Upper lobe of left lung (tissue), 6 donors: ENCODE measurements at places on chromosomes 2 and 18.

DNA sequence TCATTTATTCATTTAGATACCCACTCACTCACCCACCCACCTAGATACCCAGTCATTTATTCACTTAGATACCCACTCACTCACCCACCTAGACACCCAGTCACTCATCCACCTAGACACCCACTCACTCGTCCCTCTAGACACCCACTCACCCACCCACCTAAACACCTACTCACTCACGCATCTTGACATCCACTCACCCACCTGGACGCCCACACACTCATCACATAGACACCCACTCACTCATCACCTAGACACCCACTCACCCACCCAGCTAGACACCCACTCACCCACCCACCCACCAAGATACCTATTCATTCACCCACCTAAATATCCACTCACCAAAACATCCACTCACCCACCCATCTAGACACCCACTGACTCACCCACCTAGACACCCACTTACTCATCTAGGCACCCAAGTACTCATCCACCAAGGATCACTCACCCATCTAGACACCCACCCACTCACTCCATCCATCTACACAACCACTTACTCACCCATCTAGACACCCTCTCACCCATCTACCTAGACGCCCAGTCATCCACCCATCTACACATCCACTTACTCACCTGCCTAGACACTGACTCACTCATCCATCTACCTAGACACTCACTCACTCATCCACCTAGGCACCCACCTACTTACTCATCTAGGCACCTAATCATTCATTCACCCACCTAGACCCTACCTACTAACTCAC is 723.7 kb upstream of the RAB6C start:
- no peak for DNase-seq

GRCh38 chr2:64402876-64403275 is 51.1 kb upstream of the LGALSL start:
- no peak for DNase-seq

DNA sequence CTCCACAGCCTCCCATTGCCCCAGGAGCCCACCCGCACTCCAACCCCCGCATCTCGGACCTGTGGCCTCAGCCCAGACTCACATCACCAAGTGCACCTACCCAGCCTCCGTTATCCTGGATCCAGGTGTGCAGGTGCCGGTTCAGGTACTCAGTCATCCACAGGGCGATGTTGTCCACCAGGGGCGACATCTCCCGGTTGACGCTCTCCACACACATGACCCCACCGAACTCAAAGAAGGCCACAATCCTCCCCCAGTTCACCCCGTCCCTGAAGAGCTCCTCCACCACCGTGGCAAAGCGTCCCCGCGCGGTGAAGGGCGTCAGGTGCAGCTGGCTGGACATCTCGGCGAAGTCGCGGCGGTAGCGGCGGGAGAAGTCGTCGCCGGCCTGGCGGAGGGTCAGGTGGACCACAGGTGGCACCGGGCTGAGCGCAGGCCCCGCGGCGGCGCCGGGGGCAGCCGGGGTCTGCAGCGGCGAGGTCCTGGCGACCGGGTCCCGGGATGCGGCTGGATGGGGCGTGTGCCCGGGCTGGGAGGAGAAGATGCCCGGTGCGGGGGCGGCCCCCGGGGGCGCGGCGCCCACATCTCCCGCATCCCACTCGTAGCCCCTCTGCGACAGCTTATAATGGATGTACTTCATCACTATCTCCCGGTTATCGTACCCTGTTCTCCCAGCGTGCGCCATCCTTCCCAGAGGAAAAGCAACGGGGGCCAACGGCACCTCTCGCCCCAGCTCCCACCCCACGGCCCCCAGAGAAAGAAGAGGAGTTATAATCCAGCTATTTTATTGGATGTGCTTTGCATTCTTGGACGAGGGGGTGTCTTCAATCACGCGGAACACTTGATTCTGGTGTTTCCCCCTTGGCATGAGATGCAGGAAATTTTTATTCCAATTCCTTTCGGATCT is 1.3 kb downstream of the BCL2 start:
- peak; percentile 61 for DNase-seq

DNA sequence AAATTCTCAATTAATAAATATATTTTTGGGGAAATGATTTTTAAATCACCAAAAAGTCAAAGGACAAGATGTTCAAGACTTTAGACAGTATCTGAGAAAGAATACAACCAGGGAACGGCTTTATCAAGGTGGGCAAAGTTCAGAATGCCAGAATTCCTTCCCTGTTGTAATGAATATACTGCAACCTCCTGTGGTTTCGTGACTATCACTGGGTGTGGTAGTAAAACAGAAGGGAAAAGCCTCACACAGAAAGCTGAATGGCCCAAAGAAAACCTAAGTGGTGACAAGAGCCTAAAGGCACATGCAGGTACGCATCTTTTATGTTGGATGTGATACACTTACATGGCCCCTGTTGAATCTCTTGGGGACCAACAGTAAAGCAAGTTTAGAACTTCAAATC is 37.1 kb downstream of the MBD2 start:
- DNase-seq, result no peak

- DNase-seq, result peak; percentile 91
These were observed at the start of gene LTBP1 for GRCh38 chr2:32946314-32947075. LTBP1 (plus strand) TSS chr2:32946953; CDS start chr2:32947325, 372 bp downstream.
